Upper lobe of left lung (tissue), 6 donors: ENCODE measurements at places on chromosomes 5 and 9. TPM values are rescaled to one million over a fixed set of nuclear protein-coding genes. Genes with fewer than 3 reads are reported as not detected.

The HTR1A gene
- not detected for total RNA-seq

The AK6 gene
- total RNA-seq = 7.2 TPM

The GPR151 gene
- not detected for total RNA-seq

The C5 gene
- 17.3 TPM for total RNA-seq

The DMRT2 gene
- 0.79 TPM for total RNA-seq

The SPINK13 gene
- not detected for total RNA-seq

The OGN gene
- 0.55 TPM for total RNA-seq

The MLLT3 gene
- 21.1 TPM for total RNA-seq

DNA sequence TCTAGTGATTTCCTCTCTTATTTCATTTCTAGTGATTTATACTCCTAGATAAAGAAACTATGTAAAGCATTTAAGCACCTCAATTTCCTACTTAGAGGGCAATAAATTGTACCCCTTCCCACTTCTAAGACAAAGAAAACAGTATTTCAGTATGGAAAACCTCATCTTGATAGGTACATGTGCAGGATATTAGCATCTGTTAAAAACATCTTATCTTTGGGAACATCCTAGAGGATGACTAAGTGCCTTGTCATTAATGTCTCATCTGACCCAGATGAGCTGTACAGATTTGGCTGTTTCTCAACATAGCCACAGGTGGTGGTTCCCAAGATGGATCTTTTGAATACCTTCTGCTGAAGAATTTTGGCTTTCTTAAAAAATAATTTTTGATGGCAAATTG, 5.7 kb downstream of the MEGF10 start:
- DNase-seq = no peak

DNA sequence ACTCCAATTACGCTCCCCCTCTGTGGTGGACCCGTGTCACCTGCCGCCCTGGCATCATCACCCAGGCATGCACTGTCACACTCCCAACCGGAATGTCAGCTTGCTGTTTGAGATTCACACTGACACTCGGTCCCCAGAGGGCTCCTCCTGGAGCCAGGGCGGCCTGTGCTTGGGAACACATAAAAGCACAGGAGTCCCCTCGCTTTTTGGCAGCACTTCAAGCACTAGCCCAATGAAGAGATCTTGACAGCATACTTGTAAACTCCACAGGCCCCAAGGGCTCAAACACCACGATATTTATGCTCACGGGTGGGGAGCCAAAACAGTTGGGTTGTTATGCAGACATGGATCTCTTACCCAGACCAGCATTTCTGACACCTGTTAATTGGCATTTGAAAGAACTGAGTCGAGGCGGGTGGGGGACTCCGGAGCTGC, 90.8 kb upstream of the EGFLAM start:
- DNase-seq = no peak

- no peak for DNase-seq
These were observed 191.8 kb downstream of the PRR16 start for GRCh38 chr5:120655828-120656435.

DNA sequence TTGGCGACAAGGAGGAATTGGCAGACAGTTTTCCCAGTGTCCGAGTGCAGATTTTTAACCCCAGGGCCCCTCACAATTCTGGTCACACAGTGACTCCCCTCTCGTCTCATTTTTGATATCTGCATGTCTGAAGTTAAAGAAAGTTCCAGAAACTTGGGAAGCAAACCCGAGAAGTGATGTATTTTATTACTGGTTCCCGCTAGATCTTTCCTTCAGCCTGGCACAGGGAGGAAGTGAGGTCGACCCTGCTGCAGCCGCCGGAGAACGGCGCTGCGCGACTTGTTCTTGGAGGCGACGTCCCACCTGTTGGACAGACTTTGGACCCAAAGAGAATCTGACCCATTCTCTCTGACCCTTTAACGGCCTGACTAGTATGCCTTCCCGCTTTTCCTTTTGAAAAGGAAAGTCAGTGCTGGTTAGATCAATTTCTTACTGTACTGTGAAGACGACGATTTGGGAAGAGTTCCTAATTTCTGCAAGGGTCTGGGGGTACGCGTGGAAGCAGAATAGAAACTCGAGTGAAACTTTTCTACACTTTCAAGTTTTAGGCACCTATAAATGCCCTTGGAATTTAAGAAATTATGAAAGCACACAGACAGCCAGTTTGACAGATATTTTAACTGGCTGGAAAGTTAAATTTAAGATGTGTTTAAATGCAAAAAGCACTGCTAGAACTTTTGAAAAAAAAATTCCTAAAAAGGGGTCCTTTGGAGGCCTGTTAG, 744 bp downstream of the OTULIN start:
- DNase-seq = peak; percentile 66

DNA sequence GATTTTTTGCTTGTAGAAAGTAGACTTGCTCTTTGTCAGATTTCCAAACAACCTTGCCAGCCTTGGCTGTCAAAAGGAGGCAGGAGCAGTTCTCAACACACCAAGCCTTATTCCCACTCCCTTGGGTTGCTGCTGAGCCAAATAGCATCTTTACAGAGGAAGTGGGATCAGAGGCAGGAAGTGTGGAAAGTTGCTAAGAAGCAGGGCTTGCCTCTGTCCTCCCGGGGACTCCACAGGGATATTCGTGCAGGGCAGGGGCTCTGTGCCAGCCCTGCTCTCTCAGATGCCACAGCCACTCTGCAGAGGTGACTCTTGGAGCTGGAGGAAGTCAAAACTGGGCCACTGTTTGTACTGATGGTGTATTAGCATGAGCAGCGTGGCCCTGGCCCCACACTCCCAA, 24.3 kb downstream of the PTPDC1 start:
- no peak for DNase-seq

- DNase-seq = no peak
These were observed 84.8 kb upstream of the ALDH1A1 start for GRCh38 chr9:73037613-73038012.

DNA sequence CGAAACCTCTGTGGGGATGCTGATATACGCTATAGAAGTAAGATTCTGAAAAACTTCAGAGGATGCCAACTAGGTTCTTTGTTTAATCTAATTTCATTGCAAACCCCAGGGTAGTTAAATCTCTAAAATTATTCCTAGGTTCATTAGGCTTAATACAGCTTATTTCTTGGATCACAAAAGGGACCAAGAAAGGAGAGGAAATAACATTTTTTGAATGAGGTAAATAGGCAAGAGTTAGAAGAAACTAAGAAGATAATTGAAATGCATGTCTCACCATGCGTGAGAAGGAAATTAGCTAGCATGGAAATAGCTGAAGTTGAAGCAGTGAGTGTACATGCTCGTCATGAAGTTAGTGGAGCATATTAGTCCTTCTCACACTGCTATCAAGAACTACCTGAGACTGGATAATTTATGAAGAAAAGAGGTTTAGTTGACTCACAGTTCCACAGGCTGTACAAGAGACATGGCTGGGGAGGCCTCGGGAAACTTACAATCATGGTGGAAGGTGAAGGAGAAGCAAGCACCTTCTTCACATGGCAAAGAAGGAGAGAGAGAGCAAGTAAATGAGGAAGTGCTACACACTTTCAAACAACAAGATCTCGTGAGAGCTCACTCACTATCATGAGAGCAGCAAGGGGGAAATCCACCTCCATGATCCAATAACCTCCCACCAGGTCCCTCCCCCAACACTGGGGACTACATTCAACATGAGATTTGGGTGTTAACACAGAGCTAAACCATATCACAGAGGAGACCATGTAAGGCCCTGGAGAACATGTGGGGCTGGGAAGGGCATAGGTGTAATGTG, 125.1 kb upstream of the OSMR start:
- no peak for DNase-seq

DNA sequence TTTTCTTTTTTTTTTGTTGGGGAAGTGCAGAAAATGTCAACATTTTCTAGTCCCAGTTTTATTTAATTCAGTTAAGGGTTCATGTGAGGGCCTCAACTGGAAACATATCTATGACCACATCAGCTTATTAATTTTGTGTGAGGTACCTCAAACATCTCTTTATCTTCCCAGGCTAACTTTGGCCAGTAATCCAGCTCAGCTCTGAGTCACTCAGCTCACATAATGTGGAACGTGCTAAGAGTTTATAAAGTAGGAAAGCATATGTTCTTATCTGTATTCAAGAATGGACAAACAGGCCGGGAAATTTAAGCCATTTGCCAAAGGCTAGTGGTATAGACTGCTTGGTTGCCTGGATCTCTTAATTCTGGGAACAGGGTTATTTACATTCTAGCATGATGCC, 118.4 kb downstream of the INSYN2B start:
- DNase-seq = no peak

- DNase-seq = no peak
These were observed 6.9 kb upstream of the UBAC1 start for GRCh38 chr9:135968083-135968476.

GRCh38 chr5:178469975-178470759, 120.0 kb downstream of the COL23A1 start:
- DNase-seq = no peak

GRCh38 chr5:40911266-40911665, 2.0 kb downstream of the C7 start:
- no peak for DNase-seq

DNA sequence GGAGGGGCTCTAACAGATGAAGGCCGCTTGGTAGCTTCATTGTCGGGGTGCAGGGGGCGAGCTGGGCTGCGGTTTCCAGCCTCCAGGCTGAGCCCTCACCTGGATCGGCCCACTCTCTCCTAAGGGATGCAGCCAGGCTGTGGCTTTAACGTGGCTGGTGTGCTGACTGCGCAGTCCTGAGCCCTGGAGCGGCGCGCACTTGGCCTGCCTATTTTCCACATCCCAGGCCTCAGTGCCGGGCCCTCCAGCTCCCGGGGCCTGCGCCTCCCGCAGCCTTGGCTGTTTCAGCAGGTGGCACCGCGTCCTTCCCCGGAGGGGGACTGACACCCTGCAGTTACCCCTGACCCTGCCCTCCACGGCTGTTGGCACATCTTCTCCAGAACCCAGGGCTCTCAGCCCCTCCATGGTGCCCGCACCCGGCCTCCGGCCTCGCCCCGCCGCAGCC, 1.4 kb downstream of the RNU6ATAC start:
- no peak for DNase-seq

GRCh38 chr5:167633931-167634341, 657.5 kb upstream of the WWC1 start:
- DNase-seq = no peak

- DNase-seq = no peak
These were observed 4.1 kb upstream of the IARS1 start for GRCh38 chr9:92297611-92298010.

GRCh38 chr5:65327582-65327981, 154.1 kb downstream of the ADAMTS6 start:
- no peak for DNase-seq
